ENCODE measurements at places on chromosomes 1 and 21.

DNA sequence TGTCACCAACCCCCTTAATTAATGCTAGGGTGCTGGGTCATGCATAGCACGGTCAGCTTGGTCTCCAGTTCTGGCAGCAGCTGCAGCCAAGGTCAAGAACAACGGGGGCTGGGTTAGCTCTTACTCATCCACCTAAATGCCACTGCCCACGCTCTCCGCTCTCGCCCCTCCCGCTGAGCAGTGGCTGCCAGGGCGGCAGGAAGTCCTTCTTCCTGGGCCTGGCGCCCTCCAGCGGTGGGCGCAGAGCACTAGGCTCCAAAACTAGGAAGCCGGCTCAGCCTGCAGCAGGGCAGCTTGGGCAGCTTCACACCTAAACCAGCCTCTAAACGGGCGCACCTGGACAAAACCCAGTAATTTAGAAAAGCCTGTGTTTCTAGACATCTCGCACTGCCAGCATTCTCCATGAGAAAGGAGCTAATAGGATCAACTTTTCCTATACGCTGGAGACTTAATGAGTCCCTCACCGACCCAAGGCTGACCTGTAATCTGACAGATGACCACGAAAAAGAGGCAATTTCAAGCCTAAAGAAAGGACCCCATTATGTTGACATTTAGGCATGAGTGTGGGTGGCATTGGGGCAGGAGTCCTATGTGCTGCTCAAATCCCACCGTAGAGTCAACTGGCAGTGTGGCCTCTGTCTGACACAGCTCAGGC, 78.4 kb upstream of the LRRN2 start:
- DNase-seq = peak; percentile 48

GRCh38 chr1:196148367-196148970, 459.8 kb downstream of the KCNT2 start:
- peak; percentile 70 for DNase-seq

- no peak for DNase-seq
Measured at GRCh38 chr1:221839321-221839720, 97.4 kb upstream of the DUSP10 start.

GRCh38 chr1:97489834-97490233, 431.0 kb downstream of the DPYD start:
- DNase-seq = peak; percentile 12

GRCh38 chr1:208606959-208607358, 362.8 kb upstream of the PLXNA2 start:
- no peak for DNase-seq

GRCh38 chr21:14888202-14888601, 176.6 kb downstream of the NRIP1 start:
- no peak for DNase-seq

DNA sequence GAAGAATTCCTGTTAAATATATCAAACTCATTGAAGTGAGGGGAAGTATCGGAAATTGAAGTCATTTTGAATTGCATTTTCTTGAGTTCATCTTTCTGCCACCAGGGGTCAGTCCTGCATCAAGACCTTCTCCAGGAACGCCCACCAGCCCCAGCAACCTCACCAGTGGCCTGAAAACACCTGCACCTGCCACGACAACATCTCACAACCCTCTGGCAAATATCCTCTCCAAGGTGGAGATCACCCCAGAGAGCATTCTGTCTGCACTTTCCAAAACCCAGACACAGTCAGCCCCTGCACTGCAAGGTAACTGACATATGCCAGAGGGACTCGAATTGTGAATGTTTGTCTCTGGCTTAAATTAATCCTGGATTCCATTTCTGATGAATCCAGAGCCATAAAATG, 22.8 kb upstream of the TARS2 start:
- peak; percentile 53 for DNase-seq

GRCh38 chr1:34267326-34267725, 90.6 kb downstream of the C1orf94 start:
- DNase-seq = no peak

DNA sequence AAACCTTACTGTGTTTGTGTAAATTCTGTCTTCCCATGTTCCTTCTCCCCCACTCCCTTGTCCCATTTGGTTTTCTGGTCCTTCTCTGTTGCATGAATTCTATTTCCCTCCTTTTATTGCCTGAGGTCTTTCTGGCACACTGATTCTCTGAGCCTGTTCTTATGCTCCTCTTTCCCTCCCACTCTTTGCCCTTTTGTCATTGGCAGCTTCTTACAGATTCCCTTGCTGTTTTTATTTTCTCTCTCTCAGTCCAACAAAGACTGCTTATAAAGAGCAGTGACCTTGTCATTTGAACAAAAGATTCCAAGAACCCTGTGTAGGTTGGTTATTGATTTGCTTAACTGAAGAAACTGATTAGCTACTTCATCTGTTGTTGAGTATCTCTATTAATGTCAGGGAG, 49.7 kb downstream of the GPR52 start:
- no peak for DNase-seq

GRCh38 chr1:99636647-99637175, 9.2 kb upstream of the PALMD start:
- no peak for DNase-seq

- peak; percentile 30 for DNase-seq
Measured at GRCh38 chr21:33817663-33818451, 97.7 kb downstream of the ATP5PO start.

Data from astrocyte of the spinal cord (primary cell).